Pancreas (tissue), 10 donors: ENCODE measurements at places on chromosomes 5 and 9. TPM values are rescaled to one million over a fixed set of nuclear protein-coding genes. Genes with fewer than 3 reads are reported as not detected.

The GPR21 gene
- polyA plus RNA-seq, result not detected

The ARHGEF39 gene
- 1.4 TPM for polyA plus RNA-seq

The TLE4 gene
- 2.8 TPM for polyA plus RNA-seq

The SAXO1 gene
- polyA plus RNA-seq, result 0.09 TPM

The FAM240B gene
- polyA plus RNA-seq, result not detected

The RMI1 gene
- polyA plus RNA-seq, result 3.5 TPM

The TOR4A gene
- polyA plus RNA-seq, result 1.4 TPM

The NAIP gene
- 12.9 TPM for polyA plus RNA-seq

The CDH9 gene
- polyA plus RNA-seq, result not detected

The TMEM252 gene
- not detected for polyA plus RNA-seq

The NFIB gene
- 10.0 TPM for polyA plus RNA-seq

The EGFL7 gene
- polyA plus RNA-seq, result 134 TPM

The HTR1A gene
- not detected for polyA plus RNA-seq

The IFNA21 gene
- polyA plus RNA-seq, result not detected

The PCDHB11 gene
- polyA plus RNA-seq, result 0.72 TPM

The ARSK gene
- polyA plus RNA-seq, result 2.2 TPM

The SLC1A3 gene
- polyA plus RNA-seq, result 1.6 TPM

The SUSD3 gene
- 1.4 TPM for polyA plus RNA-seq

The SPINK6 gene
- polyA plus RNA-seq, result not detected

The SLC36A3 gene
- polyA plus RNA-seq, result not detected
